GM10248 (cell line): ENCODE measurements at places on chromosomes 2 and 18.

DNA sequence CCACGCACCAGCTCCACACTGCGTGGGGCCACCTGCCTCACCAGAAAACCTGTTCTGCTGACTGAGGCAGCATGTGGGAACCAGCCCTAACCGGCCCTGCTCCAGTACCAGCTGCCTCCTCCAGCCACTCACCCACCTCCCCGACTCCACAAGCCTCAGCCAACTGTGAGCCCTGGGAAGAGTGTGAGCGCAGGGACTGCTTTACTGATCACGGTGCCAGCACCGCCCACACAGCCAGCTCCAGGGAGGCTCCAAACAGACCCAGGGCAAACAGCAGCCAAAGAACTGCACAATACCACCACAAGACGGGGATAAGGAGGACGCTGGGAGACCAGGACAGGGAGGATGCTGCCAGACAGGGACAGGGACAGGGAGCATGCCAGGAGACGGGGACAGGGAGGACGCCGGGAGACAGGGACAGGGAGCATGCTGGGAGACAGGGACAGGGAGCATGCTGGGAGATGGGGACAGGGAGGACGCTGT is 28.4 kb downstream of the EIPR1 start:
- no peak for DNase-seq

- DNase-seq, result no peak
Observed at GRCh38 chr2:158128168-158128973, 26.7 kb downstream of the UPP2 start.

DNA sequence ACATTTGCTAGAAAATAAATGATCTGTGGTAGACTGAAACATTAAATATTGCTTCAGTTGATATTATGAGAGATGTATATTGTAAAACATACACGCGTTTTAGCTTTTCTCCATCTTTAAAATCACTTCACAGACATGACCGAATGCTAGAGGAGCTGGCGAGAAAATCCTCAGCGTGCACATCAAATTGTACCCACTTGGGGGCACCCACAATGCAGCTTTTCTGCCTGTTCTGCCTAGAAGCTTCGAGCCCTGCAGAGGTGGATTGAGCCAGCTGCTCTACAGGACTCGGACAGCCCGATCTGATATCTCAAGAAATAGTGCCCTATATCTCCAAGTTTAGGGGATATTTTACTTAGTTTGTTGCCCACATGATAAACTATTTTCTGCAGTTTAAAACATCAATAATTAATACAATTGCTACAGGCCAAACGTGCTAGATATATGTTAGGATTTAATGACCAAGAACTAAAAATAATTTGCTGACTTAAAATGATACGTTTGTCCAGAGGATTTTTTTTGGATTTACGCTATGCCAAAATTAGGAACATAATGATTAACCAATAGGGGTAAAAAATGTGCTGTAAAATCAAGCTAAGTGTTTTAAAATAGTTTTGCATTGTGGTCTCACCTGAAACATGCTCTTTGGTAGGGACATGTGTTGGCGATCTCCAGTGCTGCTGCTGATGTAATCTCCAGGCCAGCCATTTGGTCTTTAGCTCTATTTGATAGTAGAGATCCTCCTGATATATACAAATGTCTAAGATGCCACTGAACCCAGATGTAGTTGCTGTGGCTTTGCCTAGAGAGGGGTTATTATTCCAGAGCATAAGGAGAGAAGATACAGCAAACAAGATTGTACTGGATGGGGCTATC is 22.3 kb upstream of the ATP5MC3 start:
- peak; percentile 17 for DNase-seq

GRCh38 chr2:9280224-9280623 is 73.6 kb downstream of the ASAP2 start:
- DNase-seq, result no peak

- peak; percentile 64 for DNase-seq
Observed at GRCh38 chr2:202609381-202610145, 25.2 kb upstream of the FAM117B start.

DNA sequence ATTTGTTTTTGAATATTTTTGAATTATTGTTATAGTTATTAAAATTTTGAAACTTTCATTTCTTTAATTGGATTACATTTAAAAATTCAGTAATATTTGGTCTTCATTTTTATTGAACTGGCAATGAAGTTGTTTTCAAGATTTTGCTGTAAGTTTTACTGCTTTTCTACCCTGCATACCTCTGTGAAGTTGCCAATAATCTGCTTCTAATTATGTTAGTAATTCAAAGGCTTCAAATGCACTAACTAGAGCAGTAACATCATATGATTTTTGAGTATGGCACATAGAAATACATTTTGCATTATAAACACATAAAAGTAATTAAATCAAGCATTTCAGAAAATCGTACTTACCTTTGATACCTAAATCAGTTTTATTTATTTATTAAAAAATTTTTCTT is 40.3 kb upstream of the FAM171B start:
- no peak for DNase-seq

- no peak for DNase-seq
Observed at GRCh38 chr2:20852139-20852538, 29.2 kb upstream of the LDAH start.

DNA sequence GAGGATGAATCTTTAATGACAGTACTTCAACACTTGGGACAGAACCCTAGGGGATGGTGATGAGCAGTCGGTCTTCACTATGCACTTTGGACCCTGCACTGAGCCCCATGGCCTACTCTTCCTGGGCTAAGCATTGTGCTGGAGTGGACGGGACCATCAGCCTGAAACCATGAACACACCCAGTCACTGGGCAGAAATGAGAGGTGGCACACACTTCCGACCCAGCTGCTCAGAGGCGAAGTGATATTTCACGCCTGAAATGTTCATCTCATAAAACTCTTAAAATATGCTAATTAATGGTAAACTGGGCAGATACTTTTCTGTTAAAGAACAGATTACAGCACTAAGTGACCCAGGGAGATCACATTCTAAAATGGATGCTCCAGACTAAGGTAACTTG is 150.3 kb upstream of the NDUFV2 start:
- DNase-seq, result no peak

- no peak for DNase-seq
Observed at GRCh38 chr18:79438898-79439627, 43.3 kb downstream of the NFATC1 start.

DNA sequence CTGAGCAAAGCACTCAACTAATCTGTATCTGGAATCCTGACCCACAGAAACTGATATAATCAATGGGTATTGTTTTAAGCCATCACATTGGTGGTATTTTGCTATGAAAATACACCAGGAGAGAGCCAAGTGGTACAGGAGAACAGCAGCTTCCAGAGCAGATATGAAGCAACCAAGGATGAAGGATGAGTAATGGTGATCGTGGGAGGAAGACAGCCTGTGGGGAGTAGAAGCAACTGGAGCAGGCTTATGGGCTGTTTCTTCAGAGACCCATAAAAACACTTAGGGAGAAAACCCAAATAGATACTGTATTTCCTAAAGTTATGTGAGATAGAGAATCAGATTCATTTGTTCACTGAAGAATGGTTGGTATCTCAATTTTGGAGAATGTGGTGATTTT is 330.8 kb downstream of the NUP35 start:
- DNase-seq, result no peak

GRCh38 chr18:33664241-33664874 is 86.3 kb downstream of the ASXL3 start:
- DNase-seq, result no peak

DNA sequence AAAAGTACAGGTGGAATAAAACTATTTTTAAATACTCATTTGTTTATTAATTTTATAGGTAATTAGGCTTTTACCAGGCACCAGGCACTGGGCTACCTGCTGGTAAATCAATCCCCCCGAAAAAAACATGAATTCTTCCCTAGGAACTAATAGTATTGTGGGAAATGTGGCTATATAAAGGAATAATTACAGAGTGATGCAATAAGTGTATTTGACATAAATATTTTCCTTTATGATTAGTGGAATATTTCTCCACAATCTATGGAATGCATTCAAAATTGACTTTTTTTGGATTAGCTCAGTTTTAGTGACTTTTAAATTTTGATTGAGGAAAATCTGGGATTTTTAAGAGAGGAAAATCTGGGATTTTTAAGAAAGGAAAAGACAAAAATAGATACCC is 109.7 kb upstream of the BZW1 start:
- no peak for DNase-seq

DNA sequence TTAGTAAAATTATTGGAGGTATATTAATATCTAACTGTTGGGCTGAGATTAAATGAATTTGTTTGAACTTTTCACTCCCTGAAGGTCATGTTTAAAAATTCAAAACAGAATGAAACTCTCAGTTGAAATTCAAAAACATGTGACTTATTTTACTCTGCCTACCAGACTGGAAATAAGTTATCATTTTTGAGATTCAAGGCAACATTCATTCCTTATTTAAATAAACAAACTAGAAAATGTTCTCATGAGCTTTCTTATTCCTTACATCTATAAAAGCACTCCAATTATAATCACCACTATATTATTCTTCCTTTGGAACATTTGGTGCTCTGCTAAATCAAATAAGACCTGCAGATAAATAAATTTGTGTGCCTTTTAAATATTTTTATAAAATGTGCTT is 217.8 kb downstream of the CDH2 start:
- DNase-seq, result no peak

GRCh38 chr18:79529991-79530390 is 134.3 kb downstream of the NFATC1 start:
- no peak for DNase-seq

GRCh38 chr2:215797676-215798075 is 215.7 kb downstream of the MREG start:
- DNase-seq, result no peak

GRCh38 chr2:40546439-40547191 is 94.7 kb upstream of the SLC8A1 start:
- no peak for DNase-seq

GRCh38 chr2:162266460-162266760 is 23.2 kb upstream of the FAP start:
- no peak for DNase-seq

DNA sequence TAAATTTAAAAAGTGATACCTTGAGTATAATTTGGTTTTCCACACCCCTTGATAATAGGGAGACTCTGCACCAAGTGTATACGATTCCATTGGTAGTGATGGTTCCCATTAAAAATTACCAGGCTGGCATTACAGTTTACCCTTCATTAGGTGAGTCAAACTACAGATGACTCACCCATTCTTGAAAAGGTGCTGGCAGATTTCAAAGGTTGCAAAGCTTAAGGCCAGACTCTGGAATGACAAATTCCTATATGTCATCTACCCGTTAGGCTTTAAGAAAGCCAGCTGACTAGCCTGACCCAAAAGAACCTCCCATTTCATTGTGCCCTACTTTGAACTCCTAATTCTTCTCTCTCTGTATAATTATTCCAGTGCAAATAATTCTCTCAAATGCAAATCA is 124.4 kb downstream of the LRRTM4 start:
- DNase-seq, result no peak

GRCh38 chr18:43668866-43669265 is 391.6 kb upstream of the SYT4 start:
- DNase-seq, result no peak

DNA sequence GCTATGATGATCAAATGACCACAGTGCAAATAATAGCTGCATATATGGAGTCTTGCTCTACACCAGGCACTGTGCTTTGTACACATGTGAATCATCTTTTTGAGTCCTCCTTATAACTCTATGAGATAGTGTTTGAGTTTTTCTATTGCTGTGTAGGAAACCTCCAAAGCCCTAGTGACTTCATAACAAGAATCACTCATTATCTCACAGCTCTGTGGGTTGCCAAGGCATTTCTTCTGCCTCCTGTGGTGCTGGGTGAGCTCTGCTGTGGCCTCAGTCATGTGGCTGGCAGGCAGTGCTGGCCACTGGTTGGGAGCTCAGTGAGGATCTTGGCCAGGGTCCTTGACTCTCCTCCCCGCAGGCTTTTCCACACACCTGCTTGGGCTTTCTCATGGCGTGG is 153.4 kb downstream of the CAPN13 start:
- no peak for DNase-seq

DNA sequence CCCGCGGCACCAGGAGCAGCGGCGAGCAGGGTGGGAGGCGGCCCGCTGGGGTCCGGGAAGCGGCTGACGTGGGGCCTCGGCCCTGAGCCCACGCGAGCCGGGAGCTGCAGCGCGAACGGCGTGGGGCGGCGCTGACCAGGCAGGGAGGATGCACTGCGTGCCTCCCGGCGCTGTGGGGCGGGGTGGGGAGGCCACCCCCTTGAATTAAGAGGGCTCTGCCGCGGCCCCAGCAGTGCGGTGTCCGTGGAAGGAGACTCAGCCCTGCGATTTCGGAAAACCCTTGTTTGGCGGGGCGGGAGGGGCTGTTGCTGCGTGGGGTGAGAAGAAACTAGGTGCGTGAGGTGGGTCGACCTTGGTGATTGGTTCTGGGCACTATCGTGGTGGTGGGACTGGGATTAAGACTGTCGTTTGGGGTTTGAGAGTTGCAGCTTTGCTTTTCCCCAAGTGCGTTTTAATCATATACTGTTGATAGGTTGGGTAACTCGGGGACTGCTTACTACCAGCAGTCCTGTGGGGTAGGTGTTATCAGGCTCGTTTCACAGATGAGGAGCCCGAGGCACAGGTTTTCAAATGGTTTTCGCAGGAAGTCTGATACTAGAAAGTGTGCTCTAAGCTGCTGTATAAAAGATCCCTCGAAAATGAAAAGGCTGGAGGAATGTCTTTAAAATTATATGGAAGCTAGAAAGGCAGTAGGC is 722 bp downstream of the ACSL3 start:
- DNase-seq, result peak; percentile 51

GRCh38 chr18:79315596-79315995 is 80.1 kb upstream of the NFATC1 start:
- DNase-seq, result no peak

GRCh38 chr2:198383392-198383791 is 579.0 kb downstream of the PLCL1 start:
- DNase-seq, result no peak

- peak; percentile 45 for DNase-seq
Observed at GRCh38 chr2:60794271-60794863, 38.3 kb downstream of the PAPOLG start.

- DNase-seq, result no peak
Observed at GRCh38 chr2:10094271-10094814, 14.1 kb upstream of the CYS1 start.

DNA sequence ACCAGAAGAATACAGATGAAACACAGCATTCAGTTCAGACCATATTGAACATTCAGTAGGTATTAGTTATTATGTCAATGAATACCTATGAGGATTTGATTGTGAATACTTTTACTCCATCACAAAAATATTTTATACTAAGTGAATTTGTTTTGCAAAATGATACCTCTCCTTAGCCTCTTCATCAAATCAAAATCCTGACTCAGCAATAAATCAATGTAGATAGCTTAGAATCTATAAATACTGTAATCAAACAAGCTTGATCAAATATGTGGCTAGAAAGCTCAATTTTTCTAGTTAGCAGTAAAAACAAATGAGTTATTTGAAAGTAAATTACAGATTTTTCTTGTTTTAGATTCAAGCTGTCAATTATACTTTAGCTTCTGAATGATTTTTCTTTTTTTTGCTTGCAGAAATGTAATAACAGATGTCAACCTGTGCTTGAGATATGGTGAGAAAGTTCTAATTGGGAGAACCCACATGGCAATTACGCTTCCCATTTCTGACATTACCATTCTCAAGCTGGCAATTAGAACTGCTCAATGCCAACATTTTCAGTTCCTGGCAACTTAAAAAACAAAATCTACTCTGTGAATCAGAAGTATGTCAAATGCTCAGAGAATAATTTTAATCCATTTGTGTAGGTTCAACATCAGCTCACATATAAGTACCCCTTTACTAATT is 109.6 kb downstream of the PRELID3A start:
- DNase-seq, result no peak

- DNase-seq, result no peak
Observed at GRCh38 chr2:46339676-46340459, 42.7 kb downstream of the EPAS1 start.

- DNase-seq, result no peak
Observed at GRCh38 chr2:160379399-160379798, 114.2 kb downstream of the RBMS1 start.
